ENCODE measurements at places on chromosomes 1 and 21.

DNA sequence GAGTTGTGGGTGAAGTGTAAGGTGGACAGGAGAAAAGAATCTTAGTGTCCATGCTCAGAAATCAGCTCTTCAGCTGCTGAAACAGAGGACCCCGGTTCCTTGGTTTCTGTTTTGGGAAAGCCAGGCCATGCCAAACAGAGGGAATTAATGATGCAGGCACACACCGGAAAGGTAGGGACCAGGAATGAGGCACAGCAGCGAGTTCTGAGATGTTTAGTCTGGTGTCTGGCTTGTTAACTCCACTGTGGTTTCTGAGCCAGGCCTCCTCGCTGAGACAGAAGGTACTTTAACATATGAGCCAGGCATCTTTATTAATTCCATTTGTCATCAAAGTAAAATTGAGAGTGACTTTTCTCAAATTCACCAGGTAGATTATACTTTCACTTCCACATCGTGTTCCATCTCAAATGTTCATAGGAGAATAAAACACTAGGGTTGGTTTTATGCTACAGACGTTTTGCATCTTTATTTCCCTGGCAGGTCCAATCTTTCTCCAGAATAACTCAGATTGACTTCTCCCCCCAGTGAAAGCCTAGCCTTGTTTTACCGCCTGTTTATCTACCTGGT lies 23.5 kb downstream of the LRRC8D start:
- no peak for DNase-seq

- no peak for DNase-seq
These were observed 59.2 kb downstream of the ETS2 start for GRCh38 chr21:38864964-38865363.

DNA sequence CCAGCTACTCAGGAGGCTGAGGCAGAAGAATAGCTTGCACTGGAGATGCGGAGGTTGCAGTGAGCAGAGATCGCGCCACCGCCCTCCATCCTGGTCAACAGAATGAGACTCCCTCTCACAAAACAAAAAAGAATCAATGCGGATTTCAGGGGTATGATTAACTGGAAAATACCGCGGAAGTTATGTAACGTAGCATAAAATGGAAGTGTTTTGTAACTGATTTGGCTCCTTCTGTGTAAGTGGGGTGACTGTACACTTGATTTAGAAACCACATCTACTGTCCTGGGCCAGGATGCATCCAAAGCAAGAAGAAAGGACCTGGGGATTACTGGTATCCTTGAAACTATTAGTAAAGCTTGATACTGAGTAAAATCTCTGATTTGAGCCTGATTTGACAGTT lies 3.1 kb upstream of the VAMP4 start:
- no peak for DNase-seq

DNA sequence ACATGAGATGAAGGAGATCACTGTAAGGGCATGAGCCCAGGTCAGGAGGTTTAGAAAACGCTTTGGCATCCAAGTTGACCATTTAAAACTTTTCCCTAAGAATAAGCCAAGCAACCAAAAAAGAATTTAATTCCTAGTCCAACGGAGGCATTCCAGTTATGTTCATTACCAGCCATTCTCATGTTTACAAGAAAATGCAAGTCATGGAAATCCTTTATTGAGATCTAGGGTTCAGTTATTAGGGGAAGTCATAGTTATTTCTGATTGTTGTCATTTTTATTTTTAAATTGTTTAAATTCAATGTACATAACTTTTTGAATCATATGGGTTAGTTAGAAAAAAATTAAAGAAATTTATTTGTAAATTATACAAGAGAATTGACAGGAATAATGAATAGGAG lies 24.5 kb downstream of the CFHR5 start:
- no peak for DNase-seq

DNA sequence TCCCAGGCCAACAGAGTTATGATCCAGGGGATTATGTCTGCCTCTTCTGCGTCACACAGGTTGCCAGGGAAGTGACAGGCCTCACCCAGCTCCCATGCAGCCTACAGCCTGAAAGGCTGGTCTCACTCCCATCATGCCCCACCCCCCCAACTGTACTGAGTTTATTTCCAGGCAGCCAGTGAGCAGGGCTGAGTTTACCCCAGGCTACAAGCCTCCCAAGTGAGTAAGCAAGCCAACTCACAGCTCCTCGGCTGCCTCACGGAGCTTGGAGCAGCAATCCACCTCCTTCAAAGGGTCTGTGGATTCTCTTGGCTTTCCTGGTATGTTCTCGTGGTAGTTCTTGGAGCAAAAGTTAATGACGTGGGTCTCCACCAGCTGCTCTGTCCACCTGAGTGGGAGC lies 1147.6 kb upstream of the ADGRL4 start:
- no peak for DNase-seq

DNA sequence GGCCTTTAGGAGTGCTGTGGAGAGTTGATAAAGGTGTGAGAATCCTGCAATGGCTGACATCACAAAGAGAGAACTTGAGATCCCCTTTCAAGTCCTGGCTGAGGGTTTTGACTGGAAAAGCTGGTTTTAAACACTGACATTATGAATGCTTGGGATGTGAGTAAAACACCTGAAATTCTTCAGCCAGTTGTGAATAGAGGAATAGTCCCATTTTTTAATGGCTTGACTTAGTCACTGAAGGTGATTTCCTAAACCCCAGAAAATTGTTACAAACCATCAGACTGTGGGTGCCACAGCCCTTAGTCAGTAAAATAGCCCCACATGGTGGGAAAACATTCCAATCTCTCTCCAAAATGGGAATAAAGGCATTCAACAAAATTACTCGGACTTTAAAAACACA lies 107.7 kb upstream of the LMO4 start:
- DNase-seq: no peak
